ENCODE measurements at places on chromosomes 4 and X.

DNA sequence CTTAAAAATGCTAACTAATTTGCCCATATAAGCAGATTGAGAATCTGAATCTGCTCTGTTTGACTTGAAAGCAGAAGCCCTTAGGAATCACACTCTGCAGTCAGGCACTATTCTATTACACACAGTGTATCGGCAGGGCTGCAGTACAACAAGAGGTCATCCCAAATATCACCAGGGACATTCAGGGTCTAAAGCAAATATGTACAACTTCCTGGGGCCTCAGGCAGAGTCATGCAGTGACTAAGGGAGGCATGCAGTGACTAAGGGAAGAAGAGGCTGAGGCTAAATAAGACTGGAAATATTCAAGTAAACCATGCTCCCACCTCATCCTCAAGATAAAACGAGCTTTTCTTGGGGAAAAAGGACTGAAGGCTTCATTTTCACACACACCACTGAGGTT, 20.9 kb downstream of the MAPK10 start:
- peak; percentile 44 for DNase-seq

- no peak for DNase-seq
Observed at GRCh38 chr4:76381986-76382385, 39.0 kb downstream of the CCDC158 start.

DNA sequence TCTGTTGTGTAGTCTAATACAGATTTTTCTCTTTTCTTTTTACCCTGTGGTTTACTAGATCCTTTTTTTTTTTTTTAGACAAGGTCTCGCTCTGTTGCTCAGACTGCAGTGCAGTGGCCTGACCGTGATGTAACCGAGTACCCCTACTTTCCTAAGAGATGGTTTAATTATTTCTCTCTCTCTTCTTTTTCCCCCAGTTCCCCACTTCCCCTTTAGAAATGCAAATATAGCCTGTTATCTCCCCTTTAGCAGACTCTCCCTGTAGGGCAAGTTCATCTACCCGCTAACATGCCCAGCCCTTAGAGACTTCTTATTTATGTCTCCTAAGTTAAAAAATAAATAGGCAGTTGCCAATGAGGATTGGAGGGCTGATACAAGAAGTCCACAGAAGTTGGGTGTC, 4.5 kb downstream of the SNX25 start:
- DNase-seq = no peak

DNA sequence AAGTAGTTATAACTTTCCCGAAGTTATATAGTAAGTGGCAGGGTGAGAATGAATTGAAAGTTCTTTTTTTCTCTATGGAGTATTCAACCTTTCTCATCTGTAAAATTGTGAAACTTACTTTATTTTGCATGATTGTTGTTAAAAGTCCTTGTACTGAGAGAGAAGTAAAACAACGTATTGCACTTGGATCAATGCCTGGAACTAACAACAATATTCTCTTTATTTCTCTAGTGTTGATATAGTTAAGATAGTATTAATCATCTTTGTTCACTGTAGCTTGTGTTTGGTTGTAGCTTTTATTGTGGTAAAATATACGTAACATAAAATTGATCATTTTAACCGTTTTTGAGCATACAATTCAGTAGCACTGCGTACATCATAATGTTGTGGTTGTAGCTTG, 48.7 kb downstream of the STIM2 start:
- no peak for DNase-seq

GRCh38 chr4:82519072-82519471, 42.7 kb downstream of the TMEM150C start:
- DNase-seq = no peak

DNA sequence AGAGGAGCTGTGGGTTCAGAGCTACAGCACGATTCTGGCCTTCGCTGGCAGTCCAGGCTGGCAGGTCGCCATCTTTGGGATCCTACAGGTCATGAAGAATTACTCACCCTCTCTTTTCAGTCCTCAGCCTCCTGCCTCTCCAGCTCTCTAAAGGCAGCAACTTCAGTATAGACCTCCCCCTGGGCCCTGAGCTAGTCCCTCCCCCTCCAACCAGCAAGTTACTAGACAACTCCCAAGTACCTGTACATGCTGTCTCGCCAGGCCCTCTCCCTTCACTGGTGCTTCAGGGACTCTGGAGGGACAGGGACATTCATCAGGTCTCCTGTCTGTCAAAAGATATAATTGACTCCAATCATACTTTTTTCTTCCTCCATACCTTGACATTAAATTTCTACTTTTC, at the start of gene GPR119:
Gene GPR119 (minus strand): TSS at position 155 of the 400 bp plus-strand sequence. CDS start 227 bp downstream, outside the sequence.
- DNase-seq = no peak
